ENCODE measurements at places on chromosomes 1 and 21. TPM values are rescaled to one million over a fixed set of nuclear protein-coding genes. Genes with fewer than 3 reads are reported as not detected.

The CFHR1 gene
- total RNA-seq: 0.21 TPM

- DNase-seq: peak; percentile 38
These were observed 116.3 kb upstream of the C1orf21 start for GRCh38 chr1:184270556-184270955.

The IL20 gene
- total RNA-seq: not detected

- DNase-seq: no peak
These were observed 31.1 kb downstream of the ZSCAN20 start for GRCh38 chr1:33503506-33503905.

The KRTAP21-1 gene
- total RNA-seq: not detected

- DNase-seq: no peak
These were observed 101.3 kb upstream of the ESRRG start for GRCh38 chr1:216824511-216824910.

DNA sequence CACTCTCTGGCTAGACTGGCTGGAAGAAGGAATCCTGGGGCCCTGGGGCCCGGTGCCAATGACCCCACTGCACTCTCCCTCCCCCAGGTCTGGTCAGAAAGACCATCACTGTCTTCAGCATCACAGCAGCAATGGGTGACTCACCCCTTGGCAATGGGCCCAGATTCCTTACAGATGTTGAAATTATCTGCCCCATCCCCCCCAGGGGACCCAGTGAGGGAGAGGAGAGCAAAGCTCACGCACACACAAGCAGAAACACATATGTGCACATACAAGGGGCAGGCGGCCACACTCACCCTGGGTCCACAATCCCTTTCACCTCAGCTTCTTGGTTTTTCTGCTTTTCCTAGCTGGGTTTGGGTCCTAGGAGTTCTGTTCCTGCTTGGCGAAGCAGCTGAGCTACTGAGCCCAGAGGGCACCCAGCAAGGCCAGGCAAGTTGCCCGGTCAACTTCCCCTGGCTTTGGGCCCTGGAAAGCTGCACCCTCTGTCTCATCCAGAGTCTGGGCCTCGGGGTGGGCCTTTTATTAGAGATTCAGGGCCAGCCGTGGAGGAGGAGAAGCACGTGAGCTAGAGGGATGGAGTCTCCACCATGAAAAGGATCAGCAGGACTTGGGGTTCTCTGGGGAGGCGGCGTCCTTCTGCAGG lies 2.6 kb downstream of the COL16A1 start:
- peak; percentile 86 for DNase-seq

DNA sequence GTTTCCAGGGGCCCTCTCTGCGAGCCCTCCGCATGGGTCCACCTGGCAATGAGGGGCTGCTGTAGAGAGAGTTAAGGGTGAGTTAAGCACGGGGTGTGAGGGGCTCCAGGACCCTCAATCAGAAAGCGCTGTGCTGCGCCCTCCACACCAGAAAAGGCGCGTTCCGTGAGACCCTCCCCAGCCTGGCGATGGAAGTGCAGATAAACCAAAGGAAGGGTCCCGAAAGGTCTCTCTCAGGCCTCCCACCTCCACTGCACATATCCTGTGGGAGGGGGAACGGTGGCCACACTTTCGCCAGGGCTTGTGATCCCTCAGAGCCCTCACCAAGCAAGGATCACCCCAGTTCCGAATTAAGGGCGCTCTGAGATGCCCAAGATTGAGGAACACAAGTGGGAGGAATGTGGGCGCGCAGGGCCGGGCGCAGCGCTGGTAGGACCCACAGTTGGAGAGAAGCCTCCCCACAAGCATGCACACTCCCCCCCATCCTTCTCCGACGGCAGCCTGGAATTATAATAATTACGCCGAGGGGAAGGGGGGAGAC lies 1.1 kb downstream of the WNT3A start:
- DNase-seq: no peak

DNA sequence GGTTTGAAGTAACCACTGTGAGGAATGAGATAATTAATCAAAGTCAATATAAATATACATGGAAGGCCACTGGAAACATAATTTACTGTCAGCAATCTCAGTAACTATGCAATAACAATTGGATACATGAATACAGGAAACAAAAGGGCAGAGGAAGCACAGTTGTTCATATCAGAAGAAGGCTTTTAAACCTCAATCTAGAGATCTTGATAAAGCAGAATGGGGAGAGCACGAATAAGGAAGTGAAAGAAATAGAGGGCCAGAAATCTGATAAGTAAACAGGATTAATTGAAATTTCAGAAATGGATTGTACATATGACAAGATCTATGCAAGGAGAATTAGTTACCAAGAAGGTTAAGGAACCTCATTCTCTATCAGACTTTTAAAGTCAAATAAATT lies 93.0 kb downstream of the EVI5 start:
- DNase-seq: no peak

DNA sequence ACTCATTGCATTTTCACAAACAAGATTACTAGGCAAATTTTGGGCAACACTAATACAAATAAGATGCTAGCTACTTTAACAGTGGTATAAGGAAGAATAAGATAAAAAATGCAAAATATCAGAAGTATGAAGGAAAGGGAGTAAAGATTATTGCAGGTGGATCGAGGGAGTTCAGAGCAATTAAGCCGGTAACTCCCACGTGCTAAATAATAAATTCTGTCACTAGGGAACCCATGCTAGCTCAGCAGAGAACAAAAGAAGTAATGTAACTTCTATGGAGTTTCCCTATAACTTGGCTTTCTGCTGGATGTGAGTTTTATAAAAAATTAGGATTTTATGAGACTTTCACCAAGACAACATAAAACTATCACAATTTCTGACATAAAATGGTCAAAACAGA lies 470.5 kb upstream of the RGS18 start:
- DNase-seq: no peak

The IL23R gene
- not detected for total RNA-seq

- DNase-seq: no peak
These were observed 9.9 kb upstream of the GPR25 start for GRCh38 chr1:200862713-200863415.

DNA sequence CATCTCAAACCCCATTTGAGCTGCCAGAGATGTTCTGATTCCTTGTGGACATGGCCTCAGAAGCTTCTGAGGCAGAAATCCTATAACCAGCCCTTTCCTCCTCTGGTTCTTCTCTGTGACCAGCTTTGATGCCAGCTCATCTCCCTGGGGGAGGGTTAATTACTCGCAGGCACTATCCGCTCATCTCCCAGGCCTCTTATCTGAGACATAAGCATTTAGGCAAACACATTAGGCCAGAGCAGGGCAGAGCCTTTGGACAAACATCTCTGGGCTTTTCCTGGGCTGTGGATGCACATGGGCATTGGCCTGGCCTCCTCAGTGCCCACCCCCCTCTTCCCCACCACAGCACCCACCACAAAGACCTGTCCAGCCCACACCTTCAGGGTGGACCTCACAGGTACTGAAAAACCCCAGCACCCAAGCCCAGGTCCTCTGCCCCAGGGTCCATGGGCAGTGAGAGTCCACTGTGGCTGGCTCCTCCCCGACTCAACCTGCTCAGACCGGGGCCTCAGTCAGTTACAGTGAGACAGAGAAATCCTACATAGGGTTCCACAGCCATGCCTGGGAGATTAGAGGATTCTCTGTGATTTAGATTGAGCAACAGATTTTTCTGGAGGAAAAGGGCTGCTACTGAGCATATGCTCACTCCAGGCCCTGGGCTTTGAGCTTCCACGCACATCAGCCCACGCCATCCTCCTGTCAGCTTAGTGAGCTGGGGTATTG lies 26.9 kb downstream of the IGSF21 start:
- no peak for DNase-seq

GRCh38 chr1:99233446-99233845 lies 30.8 kb upstream of the PLPPR4 start:
- DNase-seq: no peak

GRCh38 chr1:36160388-36160948 lies 4.5 kb downstream of the MAP7D1 start:
- no peak for DNase-seq

GRCh38 chr1:232697187-232697822 lies 67.4 kb upstream of the SIPA1L2 start:
- no peak for DNase-seq

- no peak for DNase-seq
These were observed 115.6 kb downstream of the APP start for GRCh38 chr21:26055010-26055409.

The AKNAD1 gene
- total RNA-seq: 1.8 TPM

GRCh38 chr1:27664291-27664690 lies 7.7 kb downstream of the IFI6 start:
- DNase-seq: no peak

DNA sequence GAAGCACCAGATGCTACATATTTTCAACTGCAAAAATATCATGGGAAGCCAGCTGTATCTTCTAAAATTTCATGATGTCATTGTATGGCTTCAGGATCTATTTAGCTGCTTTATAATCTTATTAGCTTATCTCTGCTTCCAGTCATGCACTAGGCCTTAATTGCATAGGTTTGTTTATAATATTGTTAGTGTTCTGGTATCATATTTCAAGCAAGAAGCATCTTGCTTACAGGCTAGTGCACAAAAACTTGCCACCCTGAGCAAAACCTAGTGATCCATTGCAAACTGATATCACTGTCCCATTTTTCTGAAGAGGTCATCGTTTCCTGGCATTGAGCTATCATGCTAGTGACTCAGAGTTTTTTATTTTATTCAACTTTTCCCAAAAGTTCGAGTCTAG lies 15.7 kb upstream of the NRIP1 start:
- peak; percentile 33 for DNase-seq

The PM20D1 gene
- not detected for total RNA-seq

GRCh38 chr21:24852610-24853195 lies 754.6 kb downstream of the MRPL39 start:
- no peak for DNase-seq

The KCNE2 gene
- total RNA-seq: 0.47 TPM

GRCh38 chr1:88802404-88802803 lies 89.0 kb downstream of the GTF2B start:
- no peak for DNase-seq

DNA sequence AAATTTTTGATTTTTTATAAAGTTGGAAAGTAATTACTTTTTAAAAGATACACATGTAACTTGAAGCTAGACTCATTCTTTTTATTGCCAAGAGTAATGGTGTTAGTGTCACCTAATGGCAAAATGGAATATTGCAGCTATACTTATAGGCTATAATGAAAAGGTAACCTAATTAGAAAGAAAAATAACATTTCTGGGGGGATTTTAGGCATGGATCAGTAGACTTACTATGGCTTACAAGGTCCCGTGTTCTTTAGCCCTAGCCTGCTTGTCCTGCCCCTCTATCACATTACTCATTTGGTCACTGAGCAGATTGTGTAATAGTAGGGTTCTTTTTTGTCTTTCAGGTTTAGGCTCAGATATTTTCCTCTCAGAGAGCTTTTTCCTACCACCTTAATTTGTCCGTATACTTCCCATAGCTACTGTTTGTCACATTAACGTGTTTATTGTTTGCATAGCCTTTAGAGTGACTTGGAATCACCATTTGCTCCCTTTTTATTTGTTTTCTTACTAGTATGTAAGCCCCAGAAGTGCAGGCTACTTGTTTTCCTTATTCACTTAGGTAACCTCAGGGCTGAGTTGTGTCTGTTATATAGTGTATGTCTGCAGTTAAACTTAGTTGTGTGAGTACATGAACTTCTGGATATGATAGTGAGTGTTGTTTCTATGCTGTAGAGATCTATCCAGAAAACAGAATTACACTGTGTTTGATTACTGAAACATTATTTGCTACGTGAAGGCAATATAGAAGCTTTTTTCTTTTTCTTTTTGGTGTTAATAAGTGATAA lies 58.7 kb downstream of the RABGAP1L start:
- DNase-seq: peak; percentile 33

The BTBD19 gene
- 20.8 TPM for total RNA-seq

DNA sequence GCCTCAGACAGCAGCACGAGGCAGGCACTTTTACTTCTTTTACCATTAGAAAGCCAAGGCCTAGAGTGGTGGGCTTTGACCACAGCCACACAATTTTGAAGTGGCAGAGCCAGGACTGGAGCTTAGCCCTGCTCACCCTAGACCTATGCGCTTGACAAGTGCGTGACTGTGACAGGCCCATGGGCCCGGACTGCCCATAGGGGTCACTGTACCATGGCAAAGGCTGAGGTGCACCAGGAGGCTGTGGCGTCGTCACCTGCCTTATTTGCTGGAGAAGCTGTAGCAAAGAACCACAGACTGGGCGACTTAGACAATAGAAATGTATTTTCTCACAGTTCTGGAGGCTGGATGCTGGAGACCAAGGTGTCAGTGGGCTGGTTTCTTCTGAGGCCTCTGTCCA lies 2.6 kb upstream of the TMEM82 start:
- no peak for DNase-seq

DNA sequence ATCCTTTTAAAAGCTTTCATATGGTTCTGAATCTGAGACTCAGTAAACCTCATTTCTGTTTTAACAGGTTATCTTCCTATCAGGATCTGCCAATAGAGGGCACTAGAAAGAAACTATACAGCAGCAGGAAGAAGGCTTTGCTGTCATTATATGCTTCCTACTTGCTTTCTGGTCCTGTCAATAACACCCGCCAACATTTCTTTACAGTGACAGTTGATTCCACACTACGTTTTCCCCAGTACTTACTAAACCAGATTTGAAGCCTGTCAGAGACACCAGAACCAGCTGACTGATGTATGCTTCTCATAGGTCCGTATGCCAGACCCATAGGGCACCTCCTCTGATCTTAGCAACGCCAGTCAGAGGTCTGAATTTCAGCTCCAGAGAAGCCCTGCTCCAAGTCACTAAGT lies 341.0 kb upstream of the NEGR1 start:
- peak; percentile 78 for DNase-seq

- DNase-seq: no peak
These were observed 132.4 kb upstream of the TIAM1 start for GRCh38 chr21:31476263-31477022.

The TENT5C gene
- not detected for total RNA-seq

The SPRR2E gene
- not detected for total RNA-seq

The CALML6 gene
- total RNA-seq: 0.27 TPM

DNA sequence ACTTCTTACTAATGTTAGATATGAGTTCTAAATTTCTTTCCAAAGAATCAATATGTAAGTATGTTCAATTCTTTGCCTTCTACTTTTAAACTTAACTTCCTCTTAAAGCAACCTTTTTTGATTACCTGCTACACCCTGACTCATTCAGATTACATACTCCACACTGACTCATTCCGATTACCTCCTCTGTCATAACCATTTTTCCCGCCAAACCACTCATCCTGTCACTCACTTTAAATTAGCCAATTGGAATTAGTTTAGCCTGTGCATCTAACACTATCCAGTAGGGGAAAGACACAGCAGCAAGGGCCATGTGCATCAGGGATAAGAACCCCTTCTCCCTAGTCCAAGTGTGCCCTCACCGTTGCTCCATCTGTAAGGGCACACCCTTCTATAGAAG lies 815.5 kb downstream of the BRINP3 start:
- no peak for DNase-seq

DNA sequence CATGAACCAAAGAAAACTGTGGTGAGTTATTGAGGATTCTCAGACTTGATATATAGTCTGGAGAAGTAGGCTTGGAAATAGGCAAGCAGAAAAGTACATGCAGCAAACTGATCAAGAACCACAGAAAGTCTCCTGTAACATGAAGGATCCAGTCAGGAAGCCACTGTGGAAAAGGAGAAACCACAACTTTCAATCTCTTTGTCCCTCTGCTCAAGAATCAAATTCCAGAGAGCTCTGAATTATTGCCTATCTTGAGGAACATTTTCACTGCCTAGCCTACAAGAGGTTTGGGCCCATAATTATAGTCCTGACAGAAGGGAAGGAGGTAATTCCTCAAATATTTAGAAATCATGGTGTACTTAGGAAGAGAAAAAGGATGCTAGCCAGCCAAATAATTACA lies 43.0 kb upstream of the ADAMTS1 start:
- DNase-seq: peak; percentile 32

Measured in myocyte (in vitro differentiated cells).